Stimulated activated CD4-positive, alpha-beta T cell treated with anti-CD3 and anti-CD28 coated beads, TNF-alpha, amount 100 ng/mL, for 24 hours (primary cell): ENCODE measurements at places on chromosomes 4 and X.

DNA sequence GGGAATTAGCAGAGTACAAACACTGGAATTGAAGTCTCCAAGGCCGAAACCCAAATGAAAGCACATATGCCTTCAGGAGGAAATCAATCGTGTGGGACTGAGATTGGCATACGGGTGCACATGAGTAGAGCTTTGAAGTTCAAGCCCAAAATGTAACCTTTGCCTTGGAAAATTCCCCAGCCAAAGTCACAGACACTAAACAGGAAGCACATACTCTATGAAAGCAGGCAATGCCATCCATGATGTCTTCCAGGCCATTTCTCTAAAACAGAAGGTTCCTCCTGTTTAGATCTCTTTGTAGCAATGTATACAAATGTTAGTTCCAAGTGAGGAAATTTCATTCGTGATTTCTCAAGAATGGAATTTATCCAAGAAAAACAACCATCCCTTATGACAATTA is 162.5 kb downstream of the COL4A6 start:
- DNase-seq = no peak

DNA sequence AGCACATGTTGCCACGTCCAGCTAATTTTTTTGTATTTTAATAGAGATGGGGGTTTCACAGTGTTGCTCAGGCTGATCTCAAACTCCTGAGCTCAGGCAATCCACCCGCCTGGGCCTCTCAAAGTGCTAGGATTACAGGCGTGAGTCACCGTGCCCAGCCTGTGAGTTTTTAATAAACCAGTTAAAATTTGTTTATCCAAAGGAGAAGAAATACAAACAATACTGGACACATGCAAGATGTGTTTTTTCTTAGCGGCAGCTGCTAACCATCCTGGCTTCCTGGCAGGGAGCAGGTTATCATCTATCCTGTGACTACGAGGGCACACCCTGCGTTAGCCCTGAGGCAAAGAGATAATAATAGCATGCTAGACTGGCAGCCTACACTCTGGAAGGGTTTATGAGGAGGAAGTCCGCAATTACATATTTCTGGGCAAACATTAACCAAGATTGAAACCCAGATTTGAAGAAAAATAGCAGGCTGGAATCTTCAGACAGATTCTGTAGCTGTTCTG is 191.4 kb downstream of the SPRY1 start:
- DNase-seq = no peak

GRCh38 chr4:100106982-100107381 is 83.3 kb downstream of the DDIT4L start:
- DNase-seq = no peak

- DNase-seq = no peak
Observed at GRCh38 chrX:30870572-30870971, 18.5 kb downstream of the TAB3 start.

DNA sequence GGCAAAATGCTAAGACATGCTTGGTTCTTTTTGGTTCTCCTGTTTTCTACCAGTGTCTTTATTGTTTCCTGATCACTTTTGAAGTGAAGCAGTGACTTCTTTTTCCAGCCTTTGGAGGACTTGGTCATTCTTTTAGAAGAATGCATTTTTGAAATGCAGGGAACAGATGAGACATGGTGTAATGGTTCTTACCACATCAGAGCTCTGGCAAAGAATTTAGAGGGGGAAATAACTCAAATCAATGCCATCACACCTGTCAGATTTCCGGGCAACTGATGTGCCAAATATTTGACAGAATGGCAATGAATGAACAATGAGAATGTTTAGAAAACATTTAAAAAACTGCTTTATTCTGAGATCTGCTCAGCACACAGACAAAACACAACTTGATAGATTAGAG is 519.6 kb downstream of the IQCM start:
- no peak for DNase-seq

DNA sequence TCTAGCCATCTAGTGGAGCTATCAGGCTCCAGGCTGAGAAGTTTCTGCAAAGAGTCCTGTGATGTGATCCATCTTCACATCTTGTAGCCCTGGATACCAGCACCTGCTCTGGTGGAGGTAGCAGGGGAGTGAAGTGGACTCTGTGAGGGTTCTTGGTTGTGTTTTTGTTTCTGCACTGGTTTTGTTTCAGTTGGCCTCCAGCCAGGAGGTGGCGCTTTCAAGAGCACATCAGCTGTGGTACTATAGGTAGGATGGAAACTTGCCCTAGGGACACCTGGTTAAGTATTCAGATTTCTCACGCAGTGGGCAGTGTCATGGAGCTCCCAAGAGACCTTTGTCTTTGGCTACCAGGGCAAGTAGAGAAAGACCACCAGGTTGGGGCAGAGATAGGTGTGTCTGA is 257.5 kb upstream of the SLC7A11 start:
- DNase-seq = no peak

DNA sequence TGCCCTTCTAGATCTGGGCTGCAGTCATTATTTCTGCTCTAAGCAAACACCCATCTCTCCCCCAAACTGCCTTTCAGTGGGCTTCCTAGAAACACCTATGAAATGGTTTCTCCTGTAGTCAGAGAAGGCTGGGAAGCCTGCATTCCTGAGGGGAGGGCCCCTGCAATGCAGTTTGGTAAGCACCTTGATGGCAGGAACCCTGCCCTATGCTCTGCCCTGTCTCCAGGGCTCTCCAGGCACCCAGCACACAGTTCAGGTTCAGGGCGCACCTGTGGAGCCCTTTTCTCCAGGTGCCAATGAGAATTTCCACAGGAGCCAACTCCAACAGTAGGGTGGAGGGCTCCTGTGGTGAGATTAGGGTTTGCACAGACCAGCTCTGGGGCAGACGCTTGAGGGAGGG is 69.1 kb upstream of the FBXW7 start:
- DNase-seq = no peak

DNA sequence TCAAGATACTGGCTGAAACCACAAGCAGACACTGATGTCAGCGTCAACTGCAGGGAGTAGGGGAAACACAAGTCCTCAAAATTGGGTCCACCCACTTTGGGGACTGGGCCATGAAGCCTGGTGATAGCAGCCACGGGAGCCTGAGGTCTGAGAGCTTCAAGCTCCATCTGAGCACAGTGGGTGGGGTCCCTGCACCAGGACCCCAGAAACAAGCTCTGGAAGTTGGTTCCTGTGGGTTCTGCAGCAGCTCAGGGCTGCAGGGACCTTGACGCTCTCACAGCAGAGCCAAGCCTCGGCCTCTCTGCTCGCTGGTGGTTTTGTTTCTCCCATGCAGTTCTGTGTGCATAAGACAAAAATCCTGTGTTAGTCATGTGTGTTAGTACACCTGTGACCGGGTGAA is 54.5 kb downstream of the CPLX1 start:
- DNase-seq = no peak

DNA sequence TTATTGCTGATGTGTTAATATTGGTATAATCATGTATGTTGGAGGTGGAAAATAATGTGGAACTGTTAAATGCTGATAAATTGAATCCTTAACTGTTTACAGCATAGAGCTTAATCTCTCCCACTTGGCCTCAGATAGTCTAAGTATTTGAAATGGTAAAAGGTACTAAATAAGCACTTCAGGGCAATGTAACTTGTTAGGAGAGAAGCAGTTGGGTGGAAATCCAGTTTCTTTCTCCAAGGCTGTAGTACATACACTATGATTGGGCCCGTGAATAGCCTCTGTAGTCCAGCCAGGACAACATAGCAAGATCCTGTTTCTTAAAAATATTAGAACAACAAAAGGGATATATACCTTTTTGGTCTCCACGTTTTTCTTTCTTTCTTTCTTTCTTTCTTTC is 39.7 kb downstream of the NUDT9 start:
- no peak for DNase-seq

DNA sequence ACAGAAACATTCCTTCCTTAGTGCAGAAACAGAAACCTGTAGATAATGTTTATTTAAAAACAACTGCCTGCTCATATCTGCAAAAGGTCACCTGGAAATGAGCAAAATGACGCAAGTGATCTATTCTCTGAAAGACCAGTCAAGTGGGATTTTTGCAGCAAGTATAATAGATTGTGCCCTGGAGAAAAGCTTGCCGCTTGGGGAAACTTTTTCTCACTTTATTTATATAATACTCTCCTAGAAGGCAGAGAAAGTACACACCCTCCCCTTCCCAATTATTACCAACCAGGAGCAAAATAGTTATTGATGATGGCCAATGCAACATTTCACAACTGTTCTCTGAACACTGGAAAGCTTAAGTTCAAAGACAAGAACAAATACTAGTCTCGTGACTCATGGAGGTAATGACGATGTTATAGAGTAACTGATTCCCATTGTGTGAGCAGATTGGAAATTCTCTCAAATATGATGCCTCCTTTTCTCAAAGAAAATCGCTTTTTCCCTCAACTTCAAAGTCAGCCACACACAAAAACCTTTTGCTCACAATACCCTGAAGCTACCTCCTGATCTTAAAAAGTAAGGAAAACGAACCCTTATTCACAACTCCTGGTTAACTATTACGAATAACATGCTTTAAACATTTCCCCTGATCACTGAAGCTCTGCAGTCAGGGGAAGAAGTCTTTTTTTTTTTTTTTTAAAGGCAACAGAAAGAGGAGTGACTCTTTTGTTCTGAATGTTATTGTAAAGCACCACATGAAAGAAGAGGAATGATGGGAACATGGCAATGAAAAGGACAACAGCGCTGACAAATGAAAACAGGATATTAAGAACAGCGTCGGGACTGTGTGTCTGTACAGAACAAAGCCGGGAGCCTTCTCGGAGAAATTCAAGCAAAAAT is 41.0 kb downstream of the MID1 start:
- DNase-seq = no peak
